ENCODE measurements at places on chromosomes 7 and 10.

DNA sequence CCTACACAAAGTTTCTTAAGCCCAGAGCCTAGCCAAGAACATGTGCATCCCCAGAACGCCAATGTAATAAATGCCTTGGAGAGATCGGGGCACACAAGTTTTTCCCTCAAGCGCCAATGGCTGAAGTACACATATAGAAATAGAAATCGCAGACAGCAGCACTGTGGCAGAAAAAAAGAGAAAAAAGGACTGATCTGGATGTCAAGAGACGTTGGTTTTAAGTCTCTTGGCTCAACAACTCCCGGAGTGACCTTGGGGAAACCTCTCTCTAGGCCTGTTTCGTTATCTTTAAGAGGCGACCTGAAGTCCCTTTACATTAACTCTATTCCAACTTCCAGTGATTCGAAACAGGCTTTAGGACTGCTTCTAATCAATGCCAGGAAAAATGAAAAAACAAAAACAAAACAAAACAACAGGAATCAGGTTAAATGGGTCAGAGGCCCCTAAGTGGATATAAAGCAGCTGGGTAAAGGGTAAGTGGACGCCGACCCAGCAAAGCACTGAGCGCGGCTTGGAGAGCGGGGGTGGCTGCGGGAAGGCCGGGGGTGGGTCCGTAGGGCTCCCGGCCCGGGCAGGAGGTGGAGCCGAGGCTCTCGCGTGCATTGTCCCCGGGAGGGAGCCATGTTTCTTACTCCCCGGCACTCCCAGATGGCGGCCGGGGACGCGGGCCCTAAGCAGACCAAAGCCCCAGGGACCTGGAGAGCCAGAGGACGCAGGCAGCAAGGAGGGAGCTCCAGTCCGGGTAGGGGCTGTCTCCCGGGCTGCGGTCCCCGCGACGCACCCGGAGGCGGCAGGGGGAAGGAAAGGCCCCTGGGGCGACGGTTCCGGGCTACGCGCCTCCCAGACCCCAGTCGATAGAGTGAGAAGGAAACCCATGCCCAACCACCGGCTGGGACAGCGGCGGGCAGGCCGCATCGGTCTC lies 757 bp downstream of the EIF3A start:
- DNase-seq: peak; percentile 61

- no peak for DNase-seq
Measured at GRCh38 chr7:64515781-64516180, 47.1 kb downstream of the ZNF680 start.

DNA sequence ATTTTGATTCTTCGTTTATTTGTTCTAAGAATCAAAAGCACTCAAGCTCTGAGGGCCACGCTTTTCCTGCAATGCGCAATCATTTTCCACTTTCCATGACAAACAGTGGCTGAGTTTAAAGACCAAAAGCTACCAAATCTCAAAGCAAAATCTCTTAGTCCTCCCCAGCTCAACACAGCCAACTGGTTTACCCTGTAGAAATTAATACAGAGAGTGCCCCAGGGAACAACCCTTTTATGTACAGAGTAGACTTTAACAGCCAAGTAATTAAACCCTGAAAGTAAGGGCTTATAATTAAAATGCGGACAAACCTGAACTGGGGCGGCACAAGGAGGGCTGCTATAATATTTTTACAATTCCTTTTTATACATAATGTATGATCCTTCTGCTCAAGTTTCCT lies 53.2 kb downstream of the FAM53B start:
- DNase-seq: no peak

DNA sequence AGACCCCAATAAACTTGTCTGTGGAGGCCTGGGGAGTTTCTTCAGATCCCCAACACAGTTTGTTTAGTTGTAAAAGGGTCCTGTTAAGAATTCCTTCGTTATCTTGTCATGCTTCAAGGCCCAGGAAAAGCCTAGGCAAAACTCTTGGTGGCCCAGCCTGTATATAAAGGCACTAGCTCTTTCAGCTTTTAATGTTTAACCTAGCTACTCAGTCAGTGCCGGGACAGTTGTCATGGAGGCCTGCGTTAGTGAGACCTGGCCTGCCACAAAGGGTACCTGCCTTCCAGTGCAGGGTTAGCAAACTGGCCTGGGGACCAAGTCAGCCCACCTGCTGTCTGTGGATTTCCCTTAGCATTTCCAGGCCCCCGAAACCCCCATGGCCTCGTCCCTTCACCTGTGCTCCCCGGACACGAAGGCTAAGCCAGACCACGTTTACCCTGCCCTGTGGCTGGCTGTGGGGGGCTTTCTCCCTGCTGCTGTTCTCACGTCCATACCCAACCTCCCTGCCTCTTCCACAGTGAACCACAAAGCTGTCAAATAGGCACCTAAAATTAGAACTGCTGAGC lies 96.9 kb upstream of the PPP2R2D start:
- DNase-seq: no peak

DNA sequence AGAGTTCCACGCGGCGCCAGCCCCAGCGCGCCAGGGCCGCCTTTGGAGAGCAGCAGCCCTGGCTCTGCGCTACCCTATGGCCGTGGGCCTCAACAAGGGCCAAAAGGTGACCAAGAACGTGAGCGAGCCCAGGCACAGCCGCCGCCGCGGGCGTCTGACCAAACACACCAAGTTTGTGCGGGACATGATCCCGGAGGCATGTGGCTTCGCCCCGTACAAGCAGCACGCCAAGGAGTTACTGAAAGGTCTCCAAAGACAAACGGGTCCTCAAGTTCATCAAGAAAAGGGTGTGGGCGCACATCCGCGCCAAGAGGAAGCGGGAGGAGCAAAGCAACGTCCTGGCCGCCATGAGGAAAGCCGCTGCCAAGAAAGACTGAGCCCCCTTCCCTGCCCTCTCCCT lies 144.1 kb downstream of the SRPK2 start:
- DNase-seq: no peak

DNA sequence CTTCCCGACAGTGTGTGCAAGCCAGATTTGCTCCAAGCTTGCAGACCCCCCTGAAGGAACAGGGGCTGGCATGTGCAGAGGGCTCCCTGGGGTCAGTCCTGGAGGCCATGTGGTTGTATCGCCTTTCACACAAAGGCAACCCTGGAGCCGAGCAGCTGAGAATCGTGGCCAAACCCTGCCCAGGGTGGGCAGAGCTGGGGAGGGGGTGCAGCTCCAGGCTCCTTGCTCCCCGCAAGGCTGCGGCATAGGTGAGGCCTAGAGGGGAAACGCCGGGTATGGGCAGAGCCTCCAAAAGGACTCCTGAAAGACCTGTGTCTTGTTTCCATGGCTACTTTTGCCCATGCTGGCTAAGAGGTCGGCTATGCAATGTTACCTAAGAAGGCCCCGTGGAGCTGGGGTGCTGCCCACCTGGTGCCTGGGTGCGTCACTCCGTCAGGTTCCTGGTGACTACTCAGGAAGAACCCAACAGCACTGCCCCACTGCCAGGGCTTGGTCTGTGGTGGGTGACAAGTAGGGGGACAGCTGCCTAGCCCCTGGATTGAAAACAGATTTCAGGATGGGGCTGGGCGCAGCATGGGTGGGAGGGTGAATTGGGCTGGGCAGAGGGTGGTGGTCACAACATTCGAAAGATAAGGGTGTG lies 171.0 kb upstream of the SHH start:
- no peak for DNase-seq

DNA sequence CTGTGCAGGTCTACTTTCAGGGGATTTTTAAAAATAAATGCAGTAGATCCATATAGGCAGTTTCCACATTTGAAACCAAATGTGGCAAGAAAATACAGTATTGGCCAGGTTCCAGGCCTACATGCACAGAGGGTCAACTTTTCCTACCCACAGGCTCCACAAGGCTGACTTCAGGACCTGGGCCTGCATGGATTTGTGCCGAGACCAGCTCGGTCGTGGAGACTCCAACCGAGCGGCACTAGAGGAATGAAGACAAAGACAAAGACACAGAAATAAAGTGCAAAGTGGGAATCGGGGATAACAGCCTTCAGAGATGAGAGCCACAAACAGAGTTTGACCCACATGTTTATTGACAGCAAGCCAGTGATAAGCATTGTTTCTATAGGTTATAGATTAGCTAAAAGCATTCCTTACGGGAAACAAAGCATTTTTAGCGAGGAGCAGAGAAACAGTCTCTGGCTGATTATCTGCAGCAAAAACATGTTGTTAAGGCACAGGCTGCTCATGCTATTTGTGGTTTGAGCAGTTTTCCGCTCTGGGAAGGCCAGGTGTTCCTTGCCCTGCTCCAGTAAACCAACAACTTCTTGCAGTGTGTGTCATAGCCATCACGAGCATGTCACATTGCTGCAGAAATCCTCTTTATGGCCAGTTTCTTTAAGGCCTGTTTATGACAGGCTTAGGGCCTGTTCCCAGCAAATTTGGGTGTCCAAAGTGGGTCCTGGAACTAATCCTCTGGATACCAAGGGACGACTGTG lies 52.6 kb downstream of the ZNF37A start:
- no peak for DNase-seq

GRCh38 chr10:31620226-31621151 lies 301.5 kb downstream of the ZEB1 start:
- DNase-seq: no peak

DNA sequence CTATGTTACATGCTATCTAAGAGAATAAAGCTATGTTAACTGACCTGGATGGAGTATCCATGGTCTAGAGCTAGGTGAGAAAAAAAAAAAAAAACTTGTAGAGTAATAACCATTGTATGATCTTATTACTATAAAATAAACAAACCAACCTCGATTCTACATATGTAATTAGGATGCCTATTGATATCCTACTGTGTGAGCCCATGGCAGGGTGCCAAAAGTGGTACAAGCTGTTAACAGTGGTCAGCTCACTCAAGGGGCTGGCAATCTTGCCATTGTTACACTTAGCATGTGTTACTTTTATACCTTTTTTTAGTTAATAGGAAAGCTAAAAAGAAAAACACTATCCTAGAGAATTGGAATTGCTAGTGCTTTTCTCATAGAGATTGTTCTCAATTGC lies 13.5 kb upstream of the IL6 start:
- no peak for DNase-seq

DNA sequence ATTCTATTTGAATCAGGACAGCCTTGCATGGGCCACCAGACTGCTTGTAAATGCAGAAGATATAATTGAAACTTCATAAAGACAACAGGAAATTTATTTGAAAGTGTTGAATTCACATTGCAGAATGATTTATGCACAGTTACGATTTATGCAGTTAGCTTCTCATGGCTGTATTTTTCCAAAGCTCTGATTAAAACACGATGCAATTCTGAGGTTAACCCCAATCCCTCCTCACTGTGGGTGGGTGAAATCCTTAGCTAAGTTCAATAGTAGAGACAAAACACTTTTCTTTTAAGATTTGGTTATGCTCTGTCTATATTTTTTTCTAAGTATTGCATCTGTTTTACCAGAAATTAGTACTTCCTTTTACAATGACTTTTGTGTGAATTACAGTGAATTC lies 728.8 kb upstream of the IGFBP3 start:
- no peak for DNase-seq

GRCh38 chr7:128591705-128592104 lies 80.4 kb upstream of the GARIN1A start:
- no peak for DNase-seq

- DNase-seq: no peak
Measured at GRCh38 chr7:108071551-108071950, 58.6 kb downstream of the LAMB4 start.

DNA sequence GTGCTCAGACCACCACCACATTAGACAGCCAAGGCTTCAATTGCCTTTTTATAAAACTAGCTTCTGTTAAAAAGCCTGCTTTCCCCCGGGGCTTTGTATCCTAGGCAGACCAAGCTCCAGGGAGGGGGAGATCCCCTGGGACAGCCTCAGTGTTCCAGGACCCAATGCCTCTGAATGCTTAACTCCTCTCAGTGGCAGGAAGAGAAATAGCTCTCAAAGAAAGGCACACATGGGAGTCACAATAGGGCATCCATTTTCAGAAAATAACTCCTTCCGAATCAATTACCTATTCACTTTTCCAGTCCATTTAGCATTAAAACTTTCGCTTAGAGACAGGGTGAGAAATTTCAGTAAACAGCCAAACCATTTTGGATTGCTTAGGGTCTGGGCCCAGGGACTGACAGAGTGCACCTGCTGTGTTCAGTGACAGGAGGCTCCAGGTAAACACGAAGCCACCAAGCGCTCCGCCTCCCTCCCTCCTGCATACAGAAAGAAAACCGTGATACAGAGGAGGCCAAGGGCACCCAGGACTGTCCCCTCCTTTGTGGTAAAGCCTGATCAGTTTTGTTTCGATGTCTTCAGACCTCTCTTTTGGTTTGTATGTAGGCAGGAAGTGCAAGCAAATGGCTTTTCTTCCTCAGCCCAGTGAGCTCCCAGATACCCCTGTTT lies 599.7 kb downstream of the KCNMA1 start:
- no peak for DNase-seq

GRCh38 chr7:130207642-130208041 lies at the start of gene SSMEM1:
TSS of gene SSMEM1 (plus strand) at chr7:130207860. CDS start at chr7:130207911, 51 bp downstream.
- DNase-seq: no peak

DNA sequence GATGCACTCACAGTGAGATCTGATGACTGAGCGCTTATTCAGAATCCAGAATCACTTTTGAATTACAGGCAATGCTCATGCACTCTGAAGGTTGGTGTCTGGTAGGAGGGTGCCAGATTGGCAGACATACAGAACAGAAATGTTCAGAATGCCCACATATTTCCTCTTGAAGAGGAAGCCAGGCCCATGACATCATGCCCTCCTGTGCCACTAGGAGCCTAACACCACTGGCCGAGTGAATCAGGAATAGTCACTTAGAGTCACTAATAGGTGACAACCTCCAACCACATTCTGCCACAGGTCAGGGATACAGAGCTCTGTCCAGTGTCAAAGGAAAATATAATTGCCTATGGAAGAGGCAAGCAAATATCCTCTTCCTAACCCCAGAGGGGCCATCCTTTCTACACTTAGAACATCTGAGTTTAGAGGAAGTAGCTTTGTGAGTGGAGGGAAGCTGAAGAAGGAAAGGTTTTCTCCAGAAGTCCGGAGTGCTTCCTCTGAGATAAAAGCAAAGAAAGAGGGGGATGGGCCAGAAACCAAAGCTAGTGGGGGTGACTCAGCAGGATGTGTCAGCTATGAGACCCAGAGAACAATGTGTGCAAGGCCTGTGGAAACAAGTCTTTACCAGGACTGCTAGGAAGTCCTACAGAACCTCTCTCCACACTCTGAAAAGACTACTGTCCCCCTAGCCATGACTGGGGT lies 838.8 kb downstream of the GRID1 start:
- DNase-seq: no peak

GRCh38 chr7:142133731-142134148 lies 22.2 kb downstream of the MGAM2 start:
- DNase-seq: no peak

GRCh38 chr7:147523056-147523455 lies 1067.5 kb upstream of the C7orf33 start:
- DNase-seq: no peak

DNA sequence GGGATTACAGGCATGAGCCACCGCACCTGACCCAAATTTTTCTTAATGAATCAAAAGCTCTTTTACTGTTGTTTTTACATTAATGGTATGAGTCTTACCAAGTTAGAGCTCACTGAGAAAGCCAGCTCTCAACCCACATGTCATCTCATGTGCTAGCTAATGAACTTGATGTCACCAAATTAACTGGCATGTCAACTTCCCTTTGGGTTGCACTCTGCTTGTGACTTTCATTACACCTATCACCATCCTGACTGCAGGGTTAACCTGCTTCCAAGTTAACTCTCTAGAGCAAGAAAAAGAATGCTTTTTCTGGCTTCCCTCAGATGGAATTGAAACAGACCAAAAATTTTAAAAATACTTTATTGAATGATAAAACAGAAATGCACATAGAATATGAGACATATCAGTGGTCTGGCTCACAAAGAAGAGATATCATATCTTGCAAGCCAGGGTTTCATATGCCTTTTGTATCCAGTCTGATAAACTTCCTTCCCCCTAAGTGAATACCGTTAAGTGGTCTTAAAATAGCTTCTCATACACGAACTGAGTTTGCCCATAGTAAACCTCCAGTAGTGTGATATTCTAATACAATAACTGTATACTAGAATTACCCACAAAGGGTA lies 42.9 kb upstream of the TRIM24 start:
- DNase-seq: no peak

All from stimulated activated CD8-positive, alpha-beta memory T cell treated with anti-CD3 and anti-CD28 coated beads, Interleukin-2, amount 100 ng/mL, for 48 hours (primary cell).